Pancreas (tissue), 10 donors: ENCODE measurements at places on chromosomes 6 and 20.
A peak's percentile ranks its signal among the peaks of the same experiment; 100 is the strongest.

GRCh38 chr6:589090-589489, 67.8 kb downstream of the HUS1B start:
- DNase-seq, result no peak

GRCh38 chr6:121896771-121897170, 461.3 kb downstream of the GJA1 start:
- DNase-seq, result no peak

DNA sequence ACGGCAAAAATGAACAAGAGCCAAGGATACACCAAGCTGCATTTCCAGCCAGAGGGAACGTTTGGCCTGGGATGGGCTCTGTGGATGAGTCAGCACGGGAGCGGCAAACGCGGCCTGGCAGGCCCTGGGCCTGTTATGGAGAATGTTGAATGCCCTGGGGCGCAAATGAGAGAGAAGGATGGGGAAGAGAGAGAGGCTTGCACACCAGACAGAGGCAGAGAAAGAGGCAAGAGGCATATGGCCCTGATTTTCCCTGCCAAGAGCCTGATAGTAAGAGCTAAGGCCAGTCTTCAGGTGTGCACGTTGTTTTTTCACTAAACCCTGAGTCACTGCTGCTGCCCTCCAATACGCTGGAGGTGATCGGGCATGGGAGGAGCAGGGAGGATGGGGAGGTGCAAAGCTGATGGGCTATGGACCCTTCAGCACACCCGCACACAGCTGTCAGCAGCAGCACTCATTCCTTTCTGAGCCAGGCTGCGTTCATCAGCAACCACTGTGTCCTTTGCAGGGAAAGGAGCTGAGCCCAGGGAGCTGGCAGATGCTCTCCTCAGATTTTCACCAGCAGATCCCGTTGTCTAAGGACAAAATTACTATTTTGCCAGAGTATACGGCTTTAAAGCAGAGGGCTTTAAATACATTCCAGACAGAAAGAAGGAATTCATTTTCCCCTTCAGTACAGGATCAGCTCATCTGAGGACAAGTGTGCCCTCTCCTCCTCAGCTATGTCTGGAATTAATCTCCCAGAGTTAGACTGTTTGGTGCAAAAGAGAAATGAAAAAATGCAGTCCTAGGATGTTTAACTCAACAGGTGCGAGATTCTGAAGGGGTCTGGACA, 61.7 kb upstream of the SLC22A23 start:
- no peak for DNase-seq

GRCh38 chr6:125201961-125202729, 48.6 kb downstream of the TPD52L1 start:
- peak; percentile 44 for DNase-seq

DNA sequence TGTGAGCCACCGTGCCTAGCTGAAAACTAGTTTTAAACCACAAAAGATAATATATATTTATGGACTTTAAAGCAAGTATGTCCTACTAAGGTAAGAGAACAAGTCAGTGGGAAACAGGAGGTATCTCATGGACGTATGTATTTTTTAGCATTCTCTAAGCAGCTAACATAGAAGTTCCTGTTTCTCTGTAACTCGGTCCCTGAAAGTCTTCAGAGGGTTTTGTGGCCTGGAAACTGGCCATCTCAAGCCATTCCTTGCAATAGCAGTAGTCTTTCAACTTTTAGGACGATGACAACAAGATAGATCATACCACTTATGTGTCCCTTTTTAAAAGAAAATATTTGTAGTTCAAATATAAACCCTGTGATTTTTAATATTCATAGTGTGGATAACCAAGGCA, 95.6 kb upstream of the RALGAPA2 start:
- DNase-seq, result no peak

DNA sequence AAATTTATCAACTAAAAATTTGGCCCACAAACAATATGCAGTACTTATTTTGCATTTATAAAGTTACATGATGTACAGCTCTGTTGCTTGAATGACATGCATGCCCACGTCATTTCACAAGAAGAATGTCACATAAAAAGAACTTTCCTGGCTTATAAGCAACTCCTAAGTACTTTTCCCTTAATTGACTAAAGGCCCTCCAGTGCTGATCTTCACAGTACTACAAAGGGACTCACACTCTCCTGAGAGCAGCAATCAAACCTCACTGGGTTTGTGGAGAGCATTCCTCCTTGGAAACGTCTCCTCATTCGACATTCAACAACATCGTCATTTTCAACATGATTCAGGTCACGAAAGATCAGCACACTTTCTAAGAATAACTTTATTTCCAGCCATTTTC, 111.1 kb downstream of the IPCEF1 start:
- no peak for DNase-seq

DNA sequence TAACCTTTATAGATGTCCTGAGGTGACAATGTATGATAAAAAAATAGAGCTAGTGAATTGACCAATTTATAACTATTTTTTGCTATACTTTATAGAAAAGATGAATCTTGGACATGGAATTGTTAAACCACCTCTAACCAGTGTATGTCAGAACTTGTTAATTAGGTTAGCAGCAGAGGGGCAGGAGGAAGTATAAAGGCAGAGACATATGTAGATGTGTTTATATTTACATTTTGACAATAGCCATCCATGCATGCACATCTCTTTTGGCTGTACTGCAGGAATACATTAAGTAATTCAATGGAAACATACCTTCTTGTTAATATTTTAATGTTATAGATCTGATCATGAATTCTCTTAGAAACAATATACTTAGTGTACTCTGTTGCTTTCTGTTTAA, 254.6 kb upstream of the NT5E start:
- no peak for DNase-seq

GRCh38 chr6:38150681-38151296, 331.3 kb downstream of the ZFAND3 start:
- DNase-seq, result no peak

DNA sequence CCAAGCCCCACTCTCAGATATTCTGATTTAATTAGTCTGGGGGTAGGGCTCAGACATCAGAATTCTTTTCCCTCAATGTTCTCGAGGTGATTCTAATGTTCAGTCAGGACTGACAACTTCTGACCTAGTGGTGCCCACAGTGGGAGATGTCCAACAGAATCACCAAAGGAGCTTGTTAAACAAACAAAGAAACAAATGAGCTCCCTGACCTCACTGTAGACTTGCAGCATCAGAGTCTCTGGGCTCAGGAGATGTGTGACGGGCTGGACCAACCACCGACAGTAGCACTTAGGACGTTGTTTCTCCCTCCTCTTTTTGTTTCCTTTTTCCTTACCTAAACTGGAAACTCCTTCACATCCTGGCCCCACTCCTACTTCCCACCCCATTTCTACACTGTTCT, 49.3 kb downstream of the CLIC5 start:
- no peak for DNase-seq

GRCh38 chr6:62982951-62983350, 228.3 kb upstream of the FKBP1C start:
- no peak for DNase-seq

GRCh38 chr6:89079511-89080234, 878 bp upstream of the PNRC1 start:
- DNase-seq, result no peak

GRCh38 chr6:97669191-97670031, 386.4 kb upstream of the MMS22L start:
- DNase-seq, result no peak

GRCh38 chr6:82494367-82494766, 130.8 kb downstream of the TPBG start:
- no peak for DNase-seq

DNA sequence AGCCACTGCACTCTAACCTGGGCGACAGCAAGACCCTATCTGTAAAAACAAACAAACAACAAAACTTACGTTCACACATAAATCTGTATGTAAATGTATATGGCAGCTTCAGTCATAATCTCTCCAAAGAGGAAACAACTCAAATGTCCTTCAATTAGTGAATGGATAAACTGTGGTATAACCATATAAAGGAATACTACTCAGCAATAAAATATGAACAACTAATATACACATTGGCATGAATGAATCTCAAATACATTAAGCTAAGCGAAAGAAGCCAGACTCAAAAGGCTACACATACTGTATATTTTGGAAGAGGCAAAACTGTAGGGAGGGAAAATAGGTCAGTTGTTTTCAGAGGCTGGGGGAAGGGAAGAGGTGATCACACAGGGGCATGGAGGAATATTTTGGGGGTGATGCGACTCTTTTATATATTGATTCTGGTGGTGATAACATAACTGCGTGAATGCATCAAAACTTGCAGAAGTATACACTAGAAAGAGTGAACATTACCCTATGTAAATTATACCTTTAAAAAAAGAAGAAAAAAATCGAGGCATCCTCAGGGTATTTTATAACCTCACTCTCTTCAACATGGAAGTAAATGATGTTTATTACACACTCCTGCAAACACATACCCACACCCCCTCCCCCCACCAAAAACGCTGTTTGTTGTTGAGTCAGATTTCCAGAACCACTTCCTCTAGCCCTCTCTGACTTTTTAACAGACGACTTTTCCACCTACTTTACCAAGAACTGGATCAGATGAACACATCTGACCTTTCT, 115.2 kb upstream of the RNF24 start:
- no peak for DNase-seq

DNA sequence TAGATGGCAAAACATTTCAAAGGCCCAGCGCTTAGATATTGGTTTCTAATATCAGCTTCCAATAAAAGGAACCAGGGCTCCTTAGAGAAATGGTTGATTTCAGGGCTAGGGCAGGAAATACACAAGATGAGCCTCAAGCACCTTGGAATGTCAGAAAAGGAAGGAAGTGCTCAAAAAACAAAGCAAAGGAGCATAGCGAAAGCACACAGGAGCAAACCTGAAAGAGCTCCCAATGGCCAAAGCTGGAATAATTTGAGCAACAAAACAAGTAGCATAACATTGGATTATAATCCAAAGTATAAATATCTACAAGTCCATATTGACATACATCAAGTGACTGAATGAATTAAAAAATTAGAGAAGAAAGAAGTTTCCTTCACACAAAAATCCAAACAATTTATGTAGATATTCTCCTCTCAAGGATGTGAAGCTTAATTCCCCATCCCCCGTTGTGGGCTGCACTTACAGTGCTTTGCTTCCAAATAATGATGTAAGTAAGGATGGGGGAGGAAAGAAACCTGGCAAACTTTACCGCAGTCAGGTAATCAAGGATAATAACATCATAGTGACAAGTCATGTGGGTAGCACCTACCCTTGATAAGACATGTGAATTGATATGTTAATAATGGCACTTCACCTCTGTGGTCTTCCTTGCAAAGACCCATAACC, 132.9 kb upstream of the DST start:
- no peak for DNase-seq

GRCh38 chr6:38493931-38494547, 145.7 kb downstream of the BTBD9 start:
- DNase-seq, result peak; percentile 80

DNA sequence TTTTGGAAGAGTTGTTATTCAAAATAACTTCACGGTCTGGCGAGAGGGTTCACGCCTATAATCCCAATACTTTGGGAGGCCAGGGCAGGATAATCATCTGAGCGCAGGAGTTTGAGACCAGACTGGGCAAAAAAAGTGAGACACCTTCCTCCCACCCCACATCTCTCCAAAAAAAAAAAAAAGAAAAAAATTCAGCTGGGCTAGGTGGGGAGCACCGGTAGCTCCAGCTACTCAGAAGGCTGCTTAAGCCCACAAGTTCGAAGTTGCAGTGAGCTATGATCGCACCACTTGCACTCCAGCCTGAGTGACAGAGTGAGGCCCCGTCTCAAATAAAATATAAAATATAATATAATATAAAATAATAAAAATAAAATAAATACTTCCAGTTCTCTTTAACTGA, 10.4 kb downstream of the OR2B2 start:
- no peak for DNase-seq

GRCh38 chr6:24940311-24940917, 4.7 kb upstream of the RIPOR2 start:
- no peak for DNase-seq

GRCh38 chr20:61520893-61521460, 268.9 kb downstream of the CDH4 start:
- no peak for DNase-seq

GRCh38 chr6:16676978-16677377, 84.3 kb downstream of the ATXN1 start:
- no peak for DNase-seq
